ENCODE measurements at places on chromosomes 16 and 17.

GRCh38 chr16:79537584-79537983 lies 63.0 kb downstream of the MAF start:
- no peak overlapping the region for H3K27ac ChIP-seq
- no peaks in the 10 kb centered on the region for H3K4me1 ChIP-seq
- no peak overlapping the region for H3K4me3 ChIP-seq

DNA sequence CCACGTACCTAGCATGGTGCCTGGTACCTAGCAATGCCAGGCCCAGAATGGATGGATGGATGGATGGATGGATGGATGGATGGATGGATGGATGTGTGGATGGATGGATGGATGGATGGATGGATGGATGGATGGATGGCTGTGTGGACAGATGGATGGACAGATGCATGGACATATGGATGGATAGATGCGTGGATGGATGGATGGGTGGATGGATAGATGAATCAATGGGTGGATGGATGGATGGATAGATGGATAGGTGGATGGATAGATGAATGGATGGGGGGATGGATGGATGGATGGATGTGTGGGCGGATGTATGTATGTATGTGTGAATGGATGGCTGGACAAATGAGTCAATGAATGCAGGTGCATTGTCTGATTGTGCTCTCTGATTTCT lies 12.6 kb downstream of the GPR139 start:
- no peaks in the 10 kb centered on the region for H3K4me1 ChIP-seq
- no peak overlapping the region for H3K27ac ChIP-seq
- DNase-seq = no peak
- no peaks in the 10 kb centered on the region for H3K36me3 ChIP-seq

- no peak for DNase-seq
- no peak overlapping the region for H3K4me3 ChIP-seq
- H3K4me1 ChIP-seq = peaks cover 12% of the 10 kb centered on the region
Observed at GRCh38 chr17:50203086-50203485, 1.7 kb upstream of the COL1A1 start.

GRCh38 chr16:72649254-72649944 lies 398.5 kb downstream of the ZFHX3 start:
- no peaks in the 10 kb centered on the region for H3K27me3 ChIP-seq
- no peak for DNase-seq
- no peak overlapping the region for H3K27ac ChIP-seq

GRCh38 chr17:33811984-33812577 lies 443.0 kb upstream of the CCL2 start:
- H3K4me3 ChIP-seq = no peak overlapping the region
- no peaks in the 10 kb centered on the region for H3K36me3 ChIP-seq
- no peak overlapping the region for H3K27ac ChIP-seq
- no peaks in the 10 kb centered on the region for H3K27me3 ChIP-seq

- peaks cover 31% of the 10 kb centered on the region for H3K4me1 ChIP-seq
- no peaks in the 10 kb centered on the region for H3K36me3 ChIP-seq
Observed at GRCh38 chr16:67248401-67249177, at the start of gene SLC9A5. Gene SLC9A5, plus strand, starts transcription at chr16:67248979. Its CDS starts 36 bp downstream, at chr16:67249015.

DNA sequence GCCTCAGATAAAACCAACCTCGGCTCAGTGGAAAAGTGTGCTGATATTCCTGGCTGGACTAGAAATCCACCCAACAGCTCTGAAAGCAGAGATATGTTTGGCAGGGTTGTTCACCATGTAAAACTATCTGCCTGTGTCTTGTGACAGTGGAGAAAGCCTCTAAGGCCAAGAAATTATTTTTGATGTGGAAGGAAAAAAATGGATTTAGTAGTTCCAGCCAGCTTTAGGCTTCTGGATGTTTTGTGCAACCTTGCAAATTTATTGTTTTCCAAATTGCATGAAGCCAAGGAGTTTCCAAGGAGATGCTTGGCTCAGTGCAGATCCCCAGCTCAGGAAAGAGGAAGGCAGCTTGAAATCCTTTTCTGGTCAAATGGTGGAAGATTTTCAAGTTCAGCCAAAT lies 31.6 kb downstream of the TEKT5 start:
- no peaks in the 10 kb centered on the region for H3K4me1 ChIP-seq
- no peak overlapping the region for H3K27ac ChIP-seq
- no peaks in the 10 kb centered on the region for H3K27me3 ChIP-seq
- H3K36me3 ChIP-seq = no peaks in the 10 kb centered on the region

DNA sequence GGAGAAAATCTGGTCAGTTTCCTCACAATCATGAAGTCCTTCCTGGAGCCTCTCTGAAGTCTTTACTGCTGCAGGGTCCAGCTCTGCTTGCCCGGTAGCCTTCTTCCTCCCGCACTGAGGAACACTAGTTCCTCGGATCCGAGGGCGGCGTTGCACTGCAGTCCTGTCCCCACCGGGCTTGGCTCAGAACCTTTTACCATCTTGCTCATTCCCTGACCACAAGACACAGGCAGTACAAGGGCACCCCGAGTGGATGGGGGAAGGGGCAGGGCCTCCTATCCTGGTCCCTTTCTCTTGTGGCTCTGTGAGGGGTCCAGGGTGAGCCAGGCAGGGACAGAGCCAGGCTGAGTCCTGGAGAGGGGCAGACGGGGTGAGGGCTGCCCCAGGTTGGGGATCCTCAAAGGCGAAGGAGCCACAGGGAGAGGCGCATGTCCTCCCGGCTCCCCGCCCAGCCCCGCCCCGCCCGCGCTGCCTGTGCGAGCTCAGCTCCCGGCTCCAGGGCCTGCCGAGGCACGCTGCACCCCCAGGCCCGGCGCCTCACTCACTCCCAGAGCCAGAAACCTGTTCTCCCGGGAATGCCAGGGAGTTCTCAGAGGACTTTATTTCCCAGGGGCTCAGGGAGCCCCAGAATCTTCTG lies 1.5 kb downstream of the FOXN1 start:
- DNase-seq = no peak
- no peak overlapping the region for H3K27ac ChIP-seq
- H3K36me3 ChIP-seq = no peaks in the 10 kb centered on the region
- H3K4me1 ChIP-seq = no peaks in the 10 kb centered on the region
- H3K4me3 ChIP-seq = no peak overlapping the region

Data from naive thymus-derived CD4-positive, alpha-beta T cell (primary cell).